ENCODE measurements at places on chromosomes 5 and 9.

DNA sequence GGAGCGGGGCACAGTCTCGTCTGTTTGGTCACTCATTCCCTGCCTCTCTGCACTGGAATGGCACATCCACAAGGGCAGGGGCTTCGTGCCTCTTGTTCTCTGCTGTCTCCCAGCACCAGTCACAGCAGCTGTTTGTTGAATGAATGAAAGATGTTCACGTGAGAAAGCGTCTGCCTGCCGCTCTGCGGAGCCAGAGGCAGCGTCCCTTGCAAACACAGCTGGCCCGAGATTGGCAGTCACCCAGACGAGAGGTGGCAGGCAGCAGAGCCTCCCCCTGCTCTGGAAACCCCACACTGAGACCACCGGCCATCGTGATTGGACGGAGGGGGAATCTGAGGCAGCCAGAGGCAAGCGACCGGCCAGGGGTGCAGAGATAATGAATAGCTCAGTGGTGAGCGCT is 6.0 kb upstream of the FAM163B start:
- no peak for DNase-seq

GRCh38 chr5:36881807-36882206 is 5.2 kb downstream of the NIPBL start:
- DNase-seq, result no peak

- no peak for DNase-seq
Observed at GRCh38 chr9:16344343-16344742, 526.1 kb downstream of the BNC2 start.

DNA sequence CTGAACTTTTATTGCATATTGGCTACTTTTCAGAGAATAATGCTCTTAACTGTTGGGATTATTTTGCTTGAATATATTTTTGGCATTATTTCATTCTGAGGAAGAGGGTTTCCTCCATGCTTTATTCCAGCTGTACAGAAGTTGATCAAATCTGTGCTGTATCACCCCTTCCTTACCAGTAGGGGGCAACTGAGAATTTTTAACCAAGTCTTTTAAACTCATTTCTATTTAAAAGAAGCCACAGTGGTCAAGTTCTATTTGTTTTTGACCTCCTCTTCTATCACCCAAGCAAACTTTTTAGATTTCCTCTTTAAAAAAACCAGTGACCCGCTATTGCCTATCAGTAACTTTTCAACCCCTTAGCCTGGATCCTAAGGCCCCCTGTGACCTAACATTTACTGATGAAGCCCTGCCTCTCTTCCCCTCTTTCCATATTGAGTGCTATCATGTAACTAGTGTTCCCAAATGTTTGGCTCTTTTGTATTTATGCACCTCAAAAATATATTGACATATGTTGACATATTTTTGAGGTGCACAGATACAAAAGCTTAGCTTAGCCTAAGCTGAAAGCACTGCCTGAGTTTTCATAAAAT is 80.6 kb downstream of the FBXO4 start:
- no peak for DNase-seq

DNA sequence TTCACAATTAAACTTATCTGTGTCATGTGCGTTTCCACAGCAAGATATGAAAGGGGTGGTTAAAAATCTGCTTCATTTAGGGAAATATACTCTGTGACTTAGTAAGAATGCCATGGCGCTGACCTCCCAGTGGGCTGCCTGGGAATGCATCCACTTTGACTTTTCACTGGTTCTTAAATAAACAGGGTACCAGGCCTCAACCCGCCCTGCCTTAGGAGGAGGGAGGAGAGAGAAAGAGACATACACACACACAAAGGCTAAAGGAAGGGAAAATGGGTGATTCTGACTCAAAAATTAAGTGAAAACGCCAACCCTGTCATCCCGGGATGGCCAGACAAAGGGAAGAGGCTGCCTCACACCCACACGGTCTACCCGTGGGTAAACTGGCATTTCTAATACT is 122.1 kb downstream of the EBF1 start:
- DNase-seq, result no peak

DNA sequence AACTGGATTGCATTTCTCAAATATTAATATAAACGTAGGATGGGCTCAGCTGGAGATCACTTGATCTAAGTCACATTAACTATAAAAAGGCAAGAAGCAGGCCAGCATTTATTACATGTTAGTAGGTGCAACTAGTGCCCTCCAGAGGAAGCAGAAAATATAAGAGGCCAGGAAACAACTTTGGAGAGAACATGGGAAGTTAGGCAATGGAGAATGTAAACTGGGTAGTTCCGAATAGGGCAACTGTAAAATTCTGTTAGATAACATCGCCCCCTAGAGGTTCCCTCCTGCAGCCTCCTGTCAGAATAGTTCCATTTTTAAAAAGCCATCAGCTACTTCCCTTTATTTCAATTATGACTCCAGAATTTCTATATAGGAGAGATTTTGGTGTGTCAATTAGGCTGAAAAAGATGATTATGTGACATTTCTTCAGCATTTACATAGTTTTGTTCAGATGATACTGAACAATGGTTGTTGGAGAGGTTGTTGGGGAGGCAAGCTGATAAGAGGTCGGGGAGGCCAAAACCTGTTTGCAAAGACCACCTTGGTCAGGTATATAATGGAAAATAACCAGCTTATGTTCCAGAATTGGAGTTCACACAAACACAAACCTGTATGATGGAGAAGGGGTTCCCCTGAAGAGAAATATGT is 22.4 kb downstream of the CCL28 start:
- DNase-seq, result no peak

GRCh38 chr5:175463641-175464040 is 14.7 kb upstream of the SFXN1 start:
- no peak for DNase-seq

GRCh38 chr9:138013273-138013672 is 135.7 kb downstream of the CACNA1B start:
- no peak for DNase-seq

DNA sequence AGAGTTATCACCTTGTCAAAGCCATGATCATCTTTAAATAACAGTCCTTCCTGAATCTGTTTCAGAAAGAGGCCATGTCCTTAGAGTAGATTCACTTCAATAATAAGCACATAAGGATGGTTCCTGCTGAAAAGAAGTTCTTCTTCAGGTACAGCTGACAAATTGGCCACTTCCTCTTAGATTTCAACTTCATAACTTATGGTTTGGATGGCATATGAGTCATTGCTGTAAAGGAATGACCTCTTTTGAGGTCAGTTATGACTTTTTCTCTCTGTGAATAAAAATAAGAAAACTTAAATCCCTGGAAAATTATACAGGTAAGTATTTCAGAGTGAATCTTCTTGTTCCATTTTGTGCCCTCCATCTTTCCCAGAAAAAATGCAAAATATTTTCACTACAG is 555.3 kb upstream of the ZNF462 start:
- no peak for DNase-seq

DNA sequence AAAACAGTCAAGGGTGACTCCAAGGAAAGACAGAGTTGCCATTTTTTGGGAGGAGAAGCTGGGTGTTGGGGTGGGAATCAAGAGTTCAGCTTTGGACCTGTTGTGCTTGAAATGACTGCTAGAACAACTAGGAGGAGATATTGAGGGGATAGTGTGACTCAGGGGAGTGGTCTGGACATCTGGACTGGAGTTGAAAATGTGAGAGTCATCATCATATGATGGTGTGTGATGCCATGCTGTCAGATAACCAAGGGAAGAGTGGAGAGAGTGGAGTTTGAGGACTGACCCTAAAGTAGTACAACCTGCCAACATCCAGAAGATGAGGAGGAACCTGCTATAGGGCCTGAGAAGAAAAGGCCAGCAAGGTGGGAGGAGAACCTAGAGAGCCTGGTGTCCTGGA is 199.7 kb downstream of the ARHGEF28 start:
- DNase-seq, result no peak

GRCh38 chr9:23467276-23467675 is 358.8 kb downstream of the ELAVL2 start:
- no peak for DNase-seq

DNA sequence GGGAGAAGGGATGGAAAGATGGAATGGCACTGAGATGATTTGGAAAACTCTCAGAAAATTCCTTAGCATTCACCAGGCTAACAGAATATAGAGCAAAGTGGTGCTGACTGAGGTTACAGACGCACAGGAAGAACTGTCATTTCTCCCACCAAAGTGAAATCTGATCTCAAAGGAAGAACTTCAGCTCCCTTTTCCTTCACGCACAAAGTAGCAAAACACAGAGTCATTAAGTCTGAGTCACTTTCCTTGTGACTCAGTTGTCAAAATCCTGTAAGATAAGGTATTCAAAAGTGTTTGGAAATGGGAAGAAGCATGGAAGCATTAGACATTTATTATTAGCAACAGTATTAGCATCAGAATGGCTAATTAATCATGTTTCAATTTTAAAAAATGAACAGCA is 11.7 kb downstream of the MPDZ start:
- DNase-seq, result no peak

DNA sequence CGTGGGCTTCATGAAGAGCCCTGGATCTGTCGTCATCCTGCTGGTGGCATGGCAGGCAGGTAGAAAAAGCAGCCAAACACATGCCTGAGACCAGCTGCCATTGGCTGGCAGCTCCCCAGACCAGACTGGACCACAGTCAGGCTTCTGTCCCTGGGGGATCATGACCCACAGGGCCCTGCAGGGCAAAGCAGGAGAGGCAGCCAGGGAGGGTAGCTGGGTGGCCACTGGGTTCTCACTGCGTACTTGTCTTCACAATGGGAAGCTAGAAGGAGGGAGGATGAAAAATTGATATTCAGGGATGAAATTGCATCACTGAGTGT is 67.8 kb upstream of the GARNL3 start:
- no peak for DNase-seq

GRCh38 chr9:135413086-135413375 is 66.6 kb upstream of the PPP1R26 start:
- DNase-seq, result no peak

GRCh38 chr9:91382298-91382697 is 20.6 kb upstream of the AUH start:
- no peak for DNase-seq

DNA sequence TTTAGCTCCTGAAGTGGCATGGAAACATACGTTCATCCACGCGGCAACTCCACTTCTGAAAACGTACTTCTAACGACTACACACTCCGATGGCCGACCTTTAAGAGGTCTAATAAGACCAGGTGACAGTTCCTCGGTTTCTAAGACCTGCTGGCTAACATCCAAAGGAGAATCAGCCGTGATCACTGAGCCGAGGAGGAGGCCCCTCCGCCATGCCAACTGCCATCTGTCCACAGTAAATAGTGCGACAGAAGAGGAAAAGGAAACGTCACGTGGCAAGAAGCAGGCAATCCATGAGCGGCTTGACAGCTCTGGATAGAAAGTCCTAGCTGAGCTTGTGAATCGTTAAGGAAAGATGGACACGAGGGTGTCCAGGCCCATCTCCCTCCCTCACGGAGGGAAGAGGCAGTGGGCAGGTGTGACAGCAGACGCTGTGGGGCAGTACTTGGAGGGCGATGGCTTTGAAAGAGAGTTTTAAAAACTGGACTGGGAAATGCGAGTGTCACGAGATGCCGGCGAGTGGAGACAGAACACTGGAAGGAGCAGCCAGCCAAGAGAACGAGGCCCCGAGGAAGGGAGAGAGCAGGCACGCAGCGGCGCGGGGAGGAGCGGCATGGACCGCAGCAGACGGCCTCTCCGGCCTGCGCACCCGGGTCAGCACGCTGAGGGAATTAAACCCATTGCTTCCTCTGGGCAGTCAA is 66.7 kb upstream of the TBC1D9B start:
- no peak for DNase-seq

GRCh38 chr5:170769246-170769645 is 14.3 kb upstream of the GABRP start:
- DNase-seq, result no peak

GRCh38 chr5:180873615-180874520 is 12.8 kb upstream of the ZFP62 start:
- DNase-seq, result no peak

DNA sequence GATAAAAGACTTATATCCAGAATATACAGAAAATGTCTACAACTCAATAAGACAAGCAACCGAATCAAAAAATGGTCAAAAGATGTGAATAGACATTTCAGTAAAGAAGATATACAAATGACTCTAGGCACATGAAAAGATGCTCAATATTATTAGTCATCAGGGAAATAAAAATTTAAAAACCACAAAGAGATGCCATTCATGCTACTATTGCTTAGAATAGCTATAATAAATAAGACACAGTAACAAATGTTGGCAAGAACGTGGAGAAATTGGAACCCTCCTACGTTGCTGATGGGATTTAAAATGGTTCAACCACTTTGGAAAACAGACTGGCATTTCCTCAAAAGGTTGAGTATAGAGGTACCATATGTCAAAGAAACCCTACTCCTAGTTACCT is 39.8 kb downstream of the POLK start:
- no peak for DNase-seq

DNA sequence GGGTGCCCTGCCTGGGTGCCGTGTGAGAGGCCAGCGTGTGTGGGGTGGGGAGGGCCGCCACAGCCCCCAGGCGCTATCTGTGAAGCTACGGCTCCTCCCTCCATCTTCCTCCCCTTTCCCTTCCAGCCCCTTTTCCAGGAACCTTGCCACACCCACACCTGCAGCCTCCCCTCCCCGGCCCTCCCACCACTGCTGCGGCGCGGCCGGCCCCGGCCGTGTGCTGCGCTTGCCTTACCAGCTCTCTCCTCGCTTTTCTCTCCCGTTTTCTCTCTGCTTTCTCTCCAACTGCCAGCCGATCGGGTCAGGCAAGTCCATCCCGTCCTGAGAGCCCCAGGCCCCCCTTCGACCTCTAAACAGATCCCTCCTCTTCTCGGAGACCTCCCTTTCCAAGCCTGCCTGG is 21.4 kb downstream of the GOLGA2 start:
- DNase-seq, result no peak

- no peak for DNase-seq
Observed at GRCh38 chr5:107564931-107565372, 105.8 kb downstream of the EFNA5 start.

GRCh38 chr5:139882316-139882715 is 86.7 kb downstream of the PSD2 start:
- DNase-seq, result no peak

GRCh38 chr5:995318-995717 is 13.3 kb upstream of the NKD2 start:
- no peak for DNase-seq

DNA sequence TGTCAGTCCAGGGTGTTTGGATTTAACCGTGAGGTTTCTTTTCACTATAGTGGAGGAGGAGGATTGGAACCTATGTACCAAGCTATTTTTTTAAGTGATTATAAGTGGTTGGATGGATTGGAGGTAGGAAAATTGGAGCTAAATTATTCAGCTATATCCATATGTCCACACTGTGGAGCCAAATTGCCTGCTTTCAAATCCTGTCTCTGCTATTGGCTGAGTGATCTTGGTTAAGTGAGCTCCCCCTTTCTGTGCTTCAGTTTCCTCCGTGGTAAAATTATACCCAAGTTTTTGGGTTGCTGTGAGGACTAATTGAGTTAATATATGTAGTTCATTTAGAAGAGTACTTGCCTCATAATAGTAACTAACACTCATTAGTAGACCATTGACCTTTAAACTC is 2.5 kb downstream of the CENPP start:
- no peak for DNase-seq

GRCh38 chr9:93536874-93537273 is 39.5 kb upstream of the PHF2 start:
- no peak for DNase-seq
